ENCODE measurements at places on chromosomes 5 and 9. TPM values are rescaled to one million over a fixed set of nuclear protein-coding genes. Genes with fewer than 3 reads are reported as not detected.

DNA sequence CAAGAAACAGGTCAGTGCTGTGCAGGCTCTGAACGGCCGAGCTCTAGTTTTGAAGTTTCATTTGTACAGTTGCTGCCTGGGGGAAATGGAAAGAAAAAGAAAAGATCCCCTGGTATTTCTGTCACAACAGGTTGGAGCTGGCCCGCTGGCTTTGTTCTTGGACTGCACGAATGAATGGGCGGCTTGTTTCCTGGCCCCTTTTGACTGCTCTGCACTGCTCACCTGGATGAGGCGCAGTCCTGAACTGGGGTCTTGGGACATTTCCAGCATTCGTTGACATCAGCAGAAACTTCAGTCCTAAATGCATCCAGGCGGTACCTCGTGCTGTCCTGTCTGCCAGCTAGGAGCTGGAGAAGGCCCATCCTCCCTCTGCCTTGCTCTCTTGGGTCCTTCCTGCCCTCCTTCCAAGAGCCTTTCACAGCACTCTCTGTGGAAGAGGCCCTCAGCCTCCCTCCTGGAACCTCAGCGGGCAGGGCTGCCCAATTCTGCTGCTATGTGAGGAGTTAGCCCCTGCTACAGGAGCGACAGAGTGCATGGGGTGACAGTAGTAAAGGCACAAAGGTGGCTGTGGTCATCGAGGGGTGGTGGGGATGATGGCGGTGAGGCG, 189.2 kb downstream of the FSTL4 start:
- H3K4me3 ChIP-seq: no peak overlapping the region
- no peak overlapping the region for H3K27ac ChIP-seq
- H3K27me3 ChIP-seq: peaks cover 10% of the 10 kb centered on the region
- no peak for DNase-seq
- H3K36me3 ChIP-seq: no peaks in the 10 kb centered on the region

- no peak overlapping the region for H3K27ac ChIP-seq
- H3K36me3 ChIP-seq: no peaks in the 10 kb centered on the region
- peak overlapping the region; percentile 50 for H3K4me3 ChIP-seq
These were observed 1.6 kb downstream of the NACC2 start for GRCh38 chr9:136093346-136093986.

DNA sequence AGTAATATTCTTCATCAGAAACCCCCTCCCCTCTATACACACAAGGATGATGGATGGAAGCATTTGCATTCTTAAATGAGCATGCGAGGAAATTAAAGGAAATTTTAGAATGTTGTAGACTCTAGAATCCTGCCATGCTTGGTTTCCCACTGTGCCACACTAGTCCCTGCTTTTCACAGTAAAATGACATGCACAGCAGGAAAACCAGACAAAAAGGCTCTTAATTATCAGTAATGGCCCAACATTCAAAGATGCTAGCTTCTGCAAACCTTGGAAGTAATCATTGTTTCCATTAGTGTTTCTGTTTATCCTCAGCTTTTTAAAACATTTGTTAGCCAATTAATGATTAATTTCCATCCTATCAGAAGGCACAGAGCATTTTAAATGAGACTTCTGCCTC, 255.8 kb downstream of the SLCO4C1 start:
- no peaks in the 10 kb centered on the region for H3K4me1 ChIP-seq
- H3K27me3 ChIP-seq: no peaks in the 10 kb centered on the region
- H3K36me3 ChIP-seq: no peaks in the 10 kb centered on the region
- H3K27ac ChIP-seq: no peak overlapping the region
- no peak for DNase-seq

DNA sequence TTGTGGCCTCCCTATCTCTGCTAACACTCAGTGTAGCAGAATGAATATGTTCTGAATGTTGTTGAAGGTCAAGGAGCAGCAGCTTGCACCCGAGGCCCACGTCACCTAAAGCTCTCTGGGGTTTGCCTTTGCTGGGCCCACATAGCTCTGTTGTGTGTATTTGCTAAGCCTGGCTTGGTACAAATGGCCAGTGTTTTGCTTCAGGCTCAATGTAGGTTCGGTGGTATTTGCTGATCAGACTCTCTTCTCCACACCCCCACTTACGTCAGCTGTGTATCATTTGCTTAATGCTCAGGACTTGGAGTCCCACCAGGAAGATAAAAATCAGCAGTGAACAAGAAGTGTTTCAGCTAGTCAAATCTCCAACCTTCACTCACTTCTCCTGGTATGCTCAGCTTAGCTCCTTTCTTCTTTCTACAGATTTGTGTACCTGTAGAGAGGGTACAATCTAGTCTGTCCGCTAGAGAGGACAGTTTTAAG, 4.8 kb upstream of the RFESD start:
- DNase-seq: no peak
- H3K36me3 ChIP-seq: peaks cover 6% of the 10 kb centered on the region
- no peak overlapping the region for H3K27ac ChIP-seq
- no peaks in the 10 kb centered on the region for H3K4me1 ChIP-seq

DNA sequence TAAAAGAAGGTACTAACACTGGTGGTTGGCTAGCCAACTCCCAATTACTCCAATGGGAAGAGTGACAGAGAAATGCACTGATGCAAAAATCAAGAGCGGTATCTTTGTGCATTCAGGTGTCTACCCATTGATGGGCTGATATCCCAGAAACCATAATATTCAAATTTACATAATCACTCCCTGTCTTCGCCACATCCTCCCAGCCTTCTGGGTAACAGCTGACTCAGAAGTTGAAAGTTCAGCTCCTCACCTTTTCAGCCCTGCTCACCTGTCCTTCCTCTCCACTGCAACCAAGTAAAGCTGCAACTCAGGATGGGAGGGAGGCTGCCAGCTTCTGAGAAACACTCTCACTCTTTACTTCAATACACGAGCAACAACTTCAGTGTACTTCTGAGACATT, 6.9 kb downstream of the SUSD1 start:
- H3K27me3 ChIP-seq: peaks cover 6% of the 10 kb centered on the region
- peaks cover 8% of the 10 kb centered on the region for H3K36me3 ChIP-seq
- H3K4me1 ChIP-seq: peaks cover 24% of the 10 kb centered on the region
- DNase-seq: no peak

GRCh38 chr9:34001298-34001697, 47.4 kb downstream of the UBAP2 start:
- no peak overlapping the region for H3K27ac ChIP-seq
- H3K27me3 ChIP-seq: no peaks in the 10 kb centered on the region
- DNase-seq: no peak

GRCh38 chr5:103428923-103429322, 133.7 kb downstream of the NUDT12 start:
- H3K36me3 ChIP-seq: no peaks in the 10 kb centered on the region
- peaks cover 13% of the 10 kb centered on the region for H3K4me1 ChIP-seq
- no peak overlapping the region for H3K4me3 ChIP-seq

DNA sequence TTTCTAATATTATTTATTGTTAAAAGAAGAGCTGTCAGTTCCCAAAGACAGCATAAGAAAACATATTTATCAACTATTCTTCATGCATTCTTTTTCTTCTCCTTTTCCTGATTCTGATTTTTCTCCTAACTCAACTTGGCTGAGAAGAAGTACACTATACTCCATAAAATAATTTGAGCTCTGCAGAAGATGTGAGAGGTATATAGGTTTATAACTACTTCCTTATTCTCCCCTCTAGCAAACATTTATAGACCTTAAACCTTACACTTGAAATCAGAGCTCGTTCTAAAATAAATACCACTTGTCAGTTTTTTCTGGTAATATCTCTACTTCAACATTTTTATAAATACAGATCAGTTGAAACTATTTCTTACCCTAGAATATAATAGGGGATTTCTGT, 724.8 kb upstream of the GRAMD2B start:
- no peaks in the 10 kb centered on the region for H3K36me3 ChIP-seq
- no peak overlapping the region for H3K27ac ChIP-seq
- H3K27me3 ChIP-seq: peaks cover 2% of the 10 kb centered on the region
- peaks cover 7% of the 10 kb centered on the region for H3K4me1 ChIP-seq
- H3K4me3 ChIP-seq: no peak overlapping the region
- DNase-seq: no peak

- no peaks in the 10 kb centered on the region for H3K36me3 ChIP-seq
- peaks cover 16% of the 10 kb centered on the region for H3K4me1 ChIP-seq
- no peak for DNase-seq
These were observed 46.3 kb upstream of the SMIM23 start for GRCh38 chr5:171739271-171739670.

- H3K27ac ChIP-seq: no peak overlapping the region
- H3K36me3 ChIP-seq: no peaks in the 10 kb centered on the region
- peaks cover 3% of the 10 kb centered on the region for H3K27me3 ChIP-seq
These were observed 29.3 kb downstream of the CARTPT start for GRCh38 chr5:71748360-71748759.

DNA sequence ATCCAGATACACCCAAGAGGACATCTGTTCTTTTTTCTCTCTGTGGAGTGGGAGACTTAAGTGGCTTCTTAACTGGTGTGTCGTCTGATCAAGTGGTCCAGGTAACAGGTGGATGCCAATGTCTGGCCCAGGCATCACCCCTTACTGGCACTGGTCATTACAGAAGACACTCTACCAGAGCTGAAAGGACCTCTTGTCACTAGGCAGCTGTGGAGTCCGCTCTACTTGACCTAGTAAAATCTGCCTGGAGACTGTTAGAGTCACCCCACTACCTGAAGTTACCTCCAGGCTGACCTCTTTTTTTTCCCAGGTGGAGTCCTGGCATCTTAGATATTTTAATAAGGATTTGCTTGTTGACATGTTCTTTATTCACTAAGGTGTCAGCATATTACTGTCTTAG, 22.5 kb downstream of the FXN start:
- no peak for DNase-seq
- no peaks in the 10 kb centered on the region for H3K36me3 ChIP-seq
- no peaks in the 10 kb centered on the region for H3K27me3 ChIP-seq
- H3K27ac ChIP-seq: no peak overlapping the region
- H3K4me1 ChIP-seq: peaks cover 3% of the 10 kb centered on the region

DNA sequence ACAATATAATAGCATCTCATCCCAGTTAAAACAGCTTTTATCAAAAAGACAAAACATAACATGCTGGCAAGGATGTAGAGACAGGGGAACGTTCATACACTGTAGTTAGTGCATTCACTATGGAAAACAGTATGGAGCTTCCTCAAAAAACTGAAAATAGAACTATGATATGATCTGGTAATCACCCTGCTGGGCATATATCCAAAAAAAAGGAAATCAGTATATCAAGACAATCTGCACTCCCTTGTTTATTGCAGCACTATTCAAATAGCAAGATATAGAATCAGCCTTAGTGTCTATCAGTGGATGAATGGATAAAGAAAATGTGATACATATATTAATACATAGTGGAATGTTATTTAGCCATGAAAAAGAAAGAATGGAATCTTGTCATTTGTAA, 88.5 kb downstream of the PBX3 start:
- no peaks in the 10 kb centered on the region for H3K36me3 ChIP-seq
- no peak overlapping the region for H3K27ac ChIP-seq
- no peak overlapping the region for H3K4me3 ChIP-seq
- peaks cover 2% of the 10 kb centered on the region for H3K27me3 ChIP-seq
- no peak for DNase-seq

GRCh38 chr9:111481885-111482636, 2.1 kb downstream of the ECPAS start:
- H3K27me3 ChIP-seq: peaks cover 9% of the 10 kb centered on the region
- peak overlapping the region; percentile 57 for H3K27ac ChIP-seq

DNA sequence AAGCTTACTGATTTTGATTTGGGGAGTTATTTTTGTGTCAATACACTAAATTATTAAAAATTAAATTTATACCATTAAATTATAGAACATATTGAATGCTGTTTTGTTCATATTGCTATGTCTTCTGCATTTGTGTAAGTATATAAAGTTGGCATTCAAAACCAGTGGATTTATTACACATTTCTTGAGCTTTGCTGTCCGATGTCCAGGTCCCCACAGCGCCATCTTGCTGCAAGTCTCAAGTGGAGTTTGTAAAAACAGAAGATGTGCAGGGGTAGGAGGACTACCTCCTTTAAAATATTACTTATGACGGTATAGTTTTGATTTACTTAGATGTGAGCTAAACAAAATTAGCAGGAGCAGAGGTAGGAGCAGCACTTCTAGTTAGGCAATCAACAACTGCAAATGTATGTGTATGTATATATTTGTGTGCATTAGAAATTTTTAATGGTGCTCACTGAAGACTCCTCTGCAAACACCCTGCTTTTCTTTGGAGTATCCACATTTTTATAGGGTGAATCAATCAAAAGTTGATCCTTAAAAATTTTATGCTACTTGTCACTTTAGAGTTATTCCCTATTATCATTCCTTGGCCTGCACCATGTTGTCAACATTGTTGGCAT, 37.4 kb downstream of the CPEB4 start:
- no peak overlapping the region for H3K27ac ChIP-seq
- no peak overlapping the region for H3K4me3 ChIP-seq

DNA sequence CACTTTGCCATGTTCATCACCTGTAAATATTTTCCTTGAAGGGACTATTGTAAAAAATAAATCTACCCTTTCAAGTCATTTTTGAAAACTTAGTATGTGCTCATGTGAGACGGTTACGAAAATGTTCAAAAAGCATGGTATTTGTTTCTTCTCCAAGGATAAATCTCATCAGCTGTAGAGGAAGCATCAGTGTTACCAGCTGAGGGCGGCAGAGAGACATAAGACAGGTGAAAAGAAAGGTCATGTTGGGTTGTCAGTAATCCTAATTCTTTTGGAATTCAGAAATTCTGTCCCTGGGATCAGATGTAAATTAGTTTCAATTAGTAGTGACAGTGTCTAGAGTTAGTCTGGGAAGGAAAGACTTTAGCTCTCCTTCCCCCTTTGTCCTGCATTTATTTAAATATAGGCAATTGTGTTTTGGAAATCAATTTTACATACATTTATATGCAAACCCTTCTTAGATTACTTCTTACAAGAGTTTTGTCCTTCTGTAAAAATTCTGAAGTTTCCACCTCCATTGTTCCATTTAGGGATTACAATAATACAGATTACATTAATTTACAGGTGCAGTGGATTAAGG, 791.9 kb upstream of the CDH6 start:
- H3K27ac ChIP-seq: no peak overlapping the region
- peaks cover 3% of the 10 kb centered on the region for H3K27me3 ChIP-seq

DNA sequence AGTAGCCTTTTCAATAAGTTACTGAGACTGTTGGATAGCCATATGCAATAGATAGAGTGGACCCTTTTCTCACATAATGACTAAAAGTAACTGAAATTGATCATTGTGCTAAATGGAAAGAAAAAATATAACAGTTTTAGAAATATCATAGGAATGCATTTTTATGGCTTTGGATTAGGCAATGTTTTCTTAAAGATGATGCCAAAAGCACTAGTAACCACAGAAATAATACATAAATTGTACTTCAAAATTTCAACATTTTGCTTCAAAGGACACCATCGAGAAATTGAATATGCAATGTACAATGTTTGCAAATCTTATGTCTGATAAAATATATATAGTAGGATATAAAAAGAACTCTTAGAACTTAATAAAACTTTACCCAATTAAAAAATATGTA, 1267.5 kb upstream of the CDH9 start:
- H3K27ac ChIP-seq: no peak overlapping the region
- H3K27me3 ChIP-seq: no peaks in the 10 kb centered on the region
- peaks cover 7% of the 10 kb centered on the region for H3K36me3 ChIP-seq
- no peak for DNase-seq
- H3K4me1 ChIP-seq: no peaks in the 10 kb centered on the region
- H3K4me3 ChIP-seq: no peak overlapping the region

CDC25C gene
- 3.2 TPM for total RNA-seq

IFNE gene
- total RNA-seq: not detected

CCL27 gene
- total RNA-seq: 1.7 TPM

PCDHA10 gene
- total RNA-seq: 47.7 TPM

FOXD4L6 gene
- total RNA-seq: not detected

PDLIM4 gene
- total RNA-seq: 81.6 TPM

NELFB gene
- 48.5 TPM for total RNA-seq

ZNF366 gene
- not detected for total RNA-seq

B4GALT1 gene
- total RNA-seq: 5.4 TPM

FBXL7 gene
- total RNA-seq: 25.3 TPM

UGT3A1 gene
- not detected for total RNA-seq
